ENCODE measurements at places on chromosomes 2 and 18. TPM values are rescaled to one million over a fixed set of nuclear protein-coding genes. Genes with fewer than 3 reads are reported as not detected.

Gene IL1F10
- not detected for total RNA-seq

Gene CYP27C1
- 0.11 TPM for total RNA-seq

GRCh38 chr2:100948942-100949811 lies 52.9 kb upstream of the RPL31 start:
- H3K4me3 ChIP-seq = no peak overlapping the region
- no peak overlapping the region for H3K27ac ChIP-seq
- no peaks in the 10 kb centered on the region for H3K27me3 ChIP-seq
- DNase-seq = no peak

GRCh38 chr18:22293417-22293816 lies 124.0 kb downstream of the GATA6 start:
- no peak for DNase-seq
- no peaks in the 10 kb centered on the region for H3K27me3 ChIP-seq
- no peaks in the 10 kb centered on the region for H3K36me3 ChIP-seq
- H3K4me3 ChIP-seq = no peak overlapping the region
- H3K4me1 ChIP-seq = no peaks in the 10 kb centered on the region
- no peak overlapping the region for H3K27ac ChIP-seq

DNA sequence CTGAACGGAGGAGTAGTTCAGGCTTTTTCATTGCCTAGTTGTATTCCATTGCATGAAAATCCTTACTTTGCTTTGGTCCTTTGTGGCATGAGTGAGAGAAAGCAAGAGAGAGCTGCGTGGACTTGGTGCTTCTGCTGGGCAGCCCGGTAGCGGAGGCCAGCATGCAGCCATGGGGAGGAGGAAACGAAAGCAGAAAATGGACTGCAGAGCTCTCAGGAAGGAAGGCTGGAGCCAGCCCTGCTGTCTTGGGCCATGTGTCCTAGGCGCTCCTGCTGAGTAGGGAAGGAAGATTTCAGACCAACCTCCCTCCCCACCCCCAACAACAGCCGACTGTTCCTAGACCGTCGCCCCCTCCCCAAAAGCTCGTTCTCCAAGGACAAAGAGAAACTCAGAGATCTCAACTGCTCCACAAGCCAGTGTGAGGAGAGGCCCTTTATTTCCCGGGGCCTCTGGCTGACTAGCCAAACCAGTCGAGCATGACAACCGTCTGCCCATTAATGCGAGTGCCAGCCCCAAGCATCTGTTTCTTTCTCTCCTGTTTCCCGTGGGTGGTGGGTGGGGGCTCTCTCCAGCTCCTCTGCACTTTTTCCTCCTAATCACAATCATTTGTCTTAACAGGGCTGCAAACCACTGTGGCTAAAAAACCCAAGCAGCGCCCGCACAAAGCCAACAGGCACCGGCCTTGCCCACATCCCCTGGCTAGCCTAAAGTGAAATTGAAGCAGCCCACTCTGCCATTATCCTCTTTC lies 66.8 kb upstream of the FZD7 start:
- no peak for DNase-seq
- no peak overlapping the region for H3K4me3 ChIP-seq
- H3K27ac ChIP-seq = no peak overlapping the region

DNA sequence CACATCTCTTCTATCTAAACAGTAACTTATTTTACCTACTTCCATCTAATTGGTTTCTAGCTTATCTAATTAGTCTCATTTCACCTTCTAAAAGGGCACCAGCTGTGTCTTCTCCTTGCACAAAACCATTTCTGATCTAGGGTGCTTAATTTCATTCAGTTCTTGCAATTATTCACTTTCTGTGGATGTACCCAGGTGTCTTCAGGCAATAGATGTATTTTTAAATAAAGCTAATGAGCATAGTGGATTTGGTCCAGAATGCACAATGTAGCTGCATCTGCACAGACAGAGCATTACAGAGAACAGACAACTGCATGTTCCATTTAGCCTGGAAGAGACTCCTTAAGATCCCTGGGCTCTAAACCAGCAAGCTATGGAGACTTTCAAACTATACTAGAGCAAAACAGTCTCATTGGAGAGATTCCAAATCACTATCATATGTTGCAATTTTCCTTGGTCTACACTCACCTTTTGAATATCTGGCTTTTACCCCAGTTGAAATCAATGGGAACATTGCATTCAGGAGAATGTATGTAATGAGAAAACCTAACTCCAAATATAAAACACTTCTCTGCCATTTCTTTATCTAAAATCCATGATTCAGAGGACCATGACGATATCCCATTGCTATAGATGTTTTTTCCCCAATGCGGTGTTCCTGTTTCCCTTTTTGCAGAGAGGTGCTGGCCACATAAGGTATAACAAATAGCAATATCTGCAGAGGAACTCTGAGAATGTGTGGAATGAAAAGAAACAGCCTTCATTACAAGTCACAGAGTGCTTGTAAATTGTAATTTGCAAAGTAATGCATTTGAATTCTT lies 3.5 kb upstream of the RFX8 start:
- H3K4me1 ChIP-seq = peaks cover 15% of the 10 kb centered on the region
- H3K27me3 ChIP-seq = no peaks in the 10 kb centered on the region
- DNase-seq = no peak
- H3K27ac ChIP-seq = no peak overlapping the region

DNA sequence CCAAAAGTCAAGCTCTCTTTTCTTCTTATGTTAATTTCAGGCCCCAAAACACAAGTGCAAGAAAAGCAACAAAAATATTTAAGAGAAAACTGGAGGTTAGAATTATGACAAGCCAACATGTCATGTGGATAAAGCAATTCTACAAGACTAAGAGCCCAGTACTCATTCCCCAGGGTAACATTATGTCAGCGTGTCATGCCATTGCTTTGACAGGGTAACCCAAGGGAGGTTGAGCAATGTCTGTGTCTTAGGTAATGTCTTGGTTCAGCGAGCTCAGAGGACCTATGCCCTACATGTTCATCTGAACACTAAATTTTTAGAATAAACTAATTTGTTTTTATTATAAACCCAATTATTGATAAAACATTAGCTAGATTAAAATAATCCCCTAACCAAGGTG lies 173.2 kb upstream of the ZNF804A start:
- no peak for DNase-seq
- H3K27ac ChIP-seq = no peak overlapping the region
- no peaks in the 10 kb centered on the region for H3K4me1 ChIP-seq
- no peak overlapping the region for H3K4me3 ChIP-seq
- no peaks in the 10 kb centered on the region for H3K36me3 ChIP-seq

GRCh38 chr2:195934484-195934883 lies 134.2 kb downstream of the DNAH7 start:
- no peak for DNase-seq
- H3K27me3 ChIP-seq = no peaks in the 10 kb centered on the region
- H3K36me3 ChIP-seq = no peaks in the 10 kb centered on the region
- no peaks in the 10 kb centered on the region for H3K4me1 ChIP-seq
- no peak overlapping the region for H3K4me3 ChIP-seq

GRCh38 chr2:30789670-30790210 lies 17.5 kb downstream of the CAPN13 start:
- DNase-seq = no peak
- H3K36me3 ChIP-seq = no peaks in the 10 kb centered on the region
- H3K27me3 ChIP-seq = peaks cover 57% of the 10 kb centered on the region
- no peaks in the 10 kb centered on the region for H3K4me1 ChIP-seq

DNA sequence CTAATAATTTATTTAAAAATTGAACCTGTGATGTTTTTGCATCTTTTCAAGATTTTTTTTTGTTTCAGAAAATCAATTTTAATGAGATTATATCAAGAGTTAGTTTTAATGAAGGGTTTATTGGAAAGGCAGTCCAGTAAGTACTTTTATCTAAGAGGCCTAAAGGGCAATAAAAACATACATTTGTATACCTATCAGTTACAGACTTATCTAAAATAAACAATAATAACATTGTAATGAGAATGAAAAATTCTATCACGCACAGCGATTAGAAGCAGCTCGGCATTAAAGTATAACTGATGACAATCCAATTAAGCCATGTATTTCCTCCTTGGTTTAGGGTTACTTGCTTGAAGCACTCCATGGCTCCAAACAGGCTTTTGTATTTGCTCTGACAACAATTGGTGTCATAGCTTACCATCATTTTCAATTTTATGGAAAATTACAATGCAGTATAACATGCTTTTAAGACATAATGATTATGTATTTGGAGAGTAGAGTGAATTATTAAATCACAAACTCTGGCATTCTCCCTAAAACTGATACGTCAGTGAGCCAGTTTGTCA lies 629.4 kb downstream of the TSN start:
- DNase-seq = no peak
- no peak overlapping the region for H3K4me3 ChIP-seq
- H3K4me1 ChIP-seq = no peaks in the 10 kb centered on the region
- H3K36me3 ChIP-seq = no peaks in the 10 kb centered on the region
- H3K27me3 ChIP-seq = no peaks in the 10 kb centered on the region

- H3K27ac ChIP-seq = no peak overlapping the region
- no peaks in the 10 kb centered on the region for H3K36me3 ChIP-seq
- no peaks in the 10 kb centered on the region for H3K27me3 ChIP-seq
- DNase-seq = no peak
- no peak overlapping the region for H3K4me3 ChIP-seq
- peaks cover 14% of the 10 kb centered on the region for H3K4me1 ChIP-seq
These were observed 47.0 kb upstream of the TMEM178A start for GRCh38 chr2:39618736-39619135.

DNA sequence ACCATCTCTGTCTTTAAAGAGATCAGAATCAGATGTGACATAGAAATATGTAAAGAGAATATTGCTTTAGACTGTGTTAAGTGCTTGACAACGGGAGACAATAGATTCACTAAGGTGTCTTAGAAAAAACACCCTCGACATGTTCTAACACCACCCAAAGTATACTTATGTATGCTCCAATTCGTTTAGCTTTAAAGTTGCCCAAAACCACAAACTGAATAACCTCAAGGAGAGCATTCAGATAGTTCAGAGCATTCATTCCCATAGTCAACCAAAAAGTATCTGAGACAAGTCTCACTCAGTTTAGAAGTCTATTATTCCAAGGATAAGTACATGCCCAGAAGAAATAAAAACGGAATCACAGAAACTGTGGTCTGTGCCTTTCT lies 96.4 kb downstream of the KYNU start:
- no peak overlapping the region for H3K4me3 ChIP-seq
- no peak overlapping the region for H3K27ac ChIP-seq
- no peaks in the 10 kb centered on the region for H3K4me1 ChIP-seq
- no peaks in the 10 kb centered on the region for H3K27me3 ChIP-seq
- no peak for DNase-seq
- no peaks in the 10 kb centered on the region for H3K36me3 ChIP-seq

DNA sequence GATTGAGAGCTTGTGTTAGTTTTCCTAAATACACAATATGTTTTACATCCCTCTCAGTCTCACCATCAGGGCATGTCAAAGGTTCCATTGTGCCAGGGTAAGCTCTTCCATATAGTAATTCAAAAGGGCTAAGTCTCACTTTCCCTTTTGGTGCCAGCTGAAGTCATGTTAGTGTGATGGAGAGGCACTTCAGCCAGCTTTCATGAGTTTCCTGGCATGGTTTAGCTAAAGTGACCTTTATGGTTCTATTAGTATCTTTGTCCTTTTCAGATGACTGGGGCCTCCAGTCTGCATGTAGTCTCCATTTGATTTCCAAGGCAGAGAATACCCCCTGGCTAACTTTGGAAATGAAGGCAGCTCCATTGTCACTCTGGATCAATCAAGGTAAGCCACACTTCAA lies 27.2 kb downstream of the NAT8 start:
- no peak overlapping the region for H3K27ac ChIP-seq
- no peak for DNase-seq
- no peak overlapping the region for H3K4me3 ChIP-seq
- peaks cover 8% of the 10 kb centered on the region for H3K36me3 ChIP-seq

DNA sequence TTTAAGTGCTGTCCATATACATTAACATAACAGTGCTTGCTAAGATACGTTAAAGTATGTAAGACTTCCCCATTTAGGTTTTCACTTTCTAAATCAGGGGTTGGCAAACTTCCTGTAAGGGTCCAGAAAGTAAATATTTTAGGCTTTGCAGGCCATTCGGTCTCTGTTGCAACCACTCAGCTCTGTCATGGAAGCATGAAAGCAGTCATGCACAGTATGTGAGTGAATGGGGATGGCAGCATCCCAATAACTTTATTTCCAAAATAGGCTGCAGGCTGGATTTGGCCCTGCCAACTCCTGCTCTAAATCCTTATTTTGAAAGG lies 128.7 kb downstream of the PLA2R1 start:
- no peaks in the 10 kb centered on the region for H3K36me3 ChIP-seq
- H3K27me3 ChIP-seq = no peaks in the 10 kb centered on the region
- H3K4me1 ChIP-seq = peaks cover 24% of the 10 kb centered on the region
- no peak overlapping the region for H3K4me3 ChIP-seq

DNA sequence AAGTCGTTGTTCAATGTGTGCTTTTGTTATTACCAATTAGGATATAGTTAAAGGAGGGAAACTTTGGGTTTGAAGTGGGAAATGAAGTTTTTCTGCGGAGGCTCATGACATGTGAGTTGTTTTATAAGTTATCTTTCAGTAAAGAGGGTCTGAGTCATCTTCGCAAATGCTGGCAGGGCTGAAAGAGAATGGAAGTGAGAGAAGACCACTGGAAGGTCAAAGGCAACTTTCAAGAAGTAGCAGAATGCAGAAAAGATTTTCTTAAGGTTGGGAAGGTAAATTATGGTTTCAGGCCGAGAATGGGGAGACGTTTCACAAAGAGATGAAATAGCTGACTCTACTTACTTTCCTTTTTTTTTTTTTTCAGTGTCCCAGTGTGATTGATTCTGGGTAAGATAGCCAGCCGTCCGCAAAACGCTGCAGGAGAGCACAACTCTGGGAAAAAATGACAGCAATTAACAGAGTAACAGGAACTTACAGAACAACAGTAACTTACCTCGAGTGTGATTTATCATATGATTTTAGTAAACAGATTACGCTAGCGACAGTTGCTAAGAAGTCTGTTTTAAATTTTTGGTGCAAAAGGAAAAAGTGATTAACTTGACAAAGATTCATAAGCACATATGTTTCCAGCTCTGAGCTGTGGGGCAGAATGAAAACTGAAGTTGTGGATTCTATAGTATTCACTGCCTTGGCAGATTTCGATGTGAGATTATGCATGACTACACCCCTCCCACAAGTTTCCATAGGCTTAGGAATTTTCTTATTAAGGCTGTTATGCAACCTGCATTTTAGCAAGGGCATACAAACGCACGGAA lies 46.8 kb upstream of the ACTR3 start:
- H3K36me3 ChIP-seq = no peaks in the 10 kb centered on the region
- DNase-seq = no peak
- no peaks in the 10 kb centered on the region for H3K4me1 ChIP-seq
- no peak overlapping the region for H3K4me3 ChIP-seq

DNA sequence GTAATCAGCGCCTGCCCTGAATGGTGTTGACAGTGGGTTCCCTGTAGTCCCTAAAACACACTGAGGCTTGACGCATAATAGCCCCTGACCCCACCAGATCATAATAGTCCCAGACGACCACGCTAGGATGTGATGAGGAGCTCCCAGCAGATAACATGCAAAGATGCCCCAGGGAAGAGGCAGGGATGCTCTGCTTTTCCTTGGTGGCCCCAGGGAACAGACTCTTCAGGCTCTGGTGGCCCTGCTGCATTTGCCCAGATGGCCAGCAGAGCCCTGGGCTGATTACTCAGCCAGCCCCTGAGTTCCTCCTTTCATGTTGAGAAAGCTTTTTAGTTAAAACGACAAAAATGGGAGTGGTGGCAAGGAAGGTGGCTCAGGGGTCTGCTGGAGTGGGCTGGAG lies 5.9 kb upstream of the NCKAP5 start:
- no peak for DNase-seq
- no peak overlapping the region for H3K27ac ChIP-seq
- H3K27me3 ChIP-seq = no peaks in the 10 kb centered on the region
- peaks cover 11% of the 10 kb centered on the region for H3K4me1 ChIP-seq

- H3K27me3 ChIP-seq = peaks cover 11% of the 10 kb centered on the region
- H3K36me3 ChIP-seq = no peaks in the 10 kb centered on the region
- H3K27ac ChIP-seq = no peak overlapping the region
- no peaks in the 10 kb centered on the region for H3K4me1 ChIP-seq
- no peak overlapping the region for H3K4me3 ChIP-seq
These were observed 35.8 kb upstream of the GPC1 start for GRCh38 chr2:240399419-240400324.

Measured in left ventricle myocardium inferior (tissue), 1 donor.